Activated T-helper 17 cell treated with anti-CD3 and anti-CD28 coated beads, Interleukin-2, amount 50 U/mL, for 72 hours (primary cell): ENCODE measurements at places on chromosomes 16 and 17. TPM values are rescaled to one million over a fixed set of nuclear protein-coding genes. Genes with fewer than 3 reads are reported as not detected.

The PABPN1L gene
- not detected for total RNA-seq

The PGAP6 gene
- total RNA-seq, result 26.1 TPM

The MT1A gene
- 6.5 TPM for total RNA-seq

DNA sequence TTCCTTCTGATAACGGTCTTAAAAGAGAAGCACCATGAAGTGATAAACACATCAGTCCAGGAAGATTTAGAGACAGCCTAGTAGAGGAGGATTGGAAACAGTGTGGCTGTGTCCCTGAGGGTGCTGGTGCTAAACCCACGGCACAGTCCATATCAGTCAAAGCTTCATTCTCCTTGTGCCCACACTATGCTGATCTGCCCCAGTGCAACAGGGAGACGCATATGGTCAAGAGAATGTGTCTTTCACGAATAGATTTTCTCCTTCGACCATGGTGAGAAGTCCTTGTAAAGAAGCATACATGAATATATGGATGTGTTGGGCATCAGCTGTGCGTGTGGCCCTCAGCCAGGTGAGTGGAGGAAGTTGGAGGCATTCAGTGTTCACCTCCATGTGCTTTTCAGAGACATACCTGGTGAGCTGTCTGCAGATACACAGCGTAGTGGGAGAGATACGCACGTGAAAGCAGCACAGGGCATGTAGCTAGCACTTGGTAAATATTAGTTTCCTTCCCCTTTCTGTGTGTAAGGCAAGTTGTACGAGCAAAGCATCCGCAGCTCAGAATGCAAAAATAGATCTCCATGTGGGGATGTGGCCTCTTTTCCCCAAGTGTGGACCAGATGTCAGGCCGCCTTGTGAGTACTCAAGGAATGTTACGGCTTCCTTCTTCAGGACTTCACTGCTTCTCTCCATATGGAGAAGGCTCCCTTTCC, 29.4 kb downstream of the HLF start:
- ATAC-seq, result no peak

- no peak for ATAC-seq
Observed at GRCh38 chr17:66488864-66489263, 186.5 kb downstream of the PRKCA start.

GRCh38 chr16:55526441-55526840, 17.6 kb downstream of the LPCAT2 start:
- ATAC-seq, result no peak

DNA sequence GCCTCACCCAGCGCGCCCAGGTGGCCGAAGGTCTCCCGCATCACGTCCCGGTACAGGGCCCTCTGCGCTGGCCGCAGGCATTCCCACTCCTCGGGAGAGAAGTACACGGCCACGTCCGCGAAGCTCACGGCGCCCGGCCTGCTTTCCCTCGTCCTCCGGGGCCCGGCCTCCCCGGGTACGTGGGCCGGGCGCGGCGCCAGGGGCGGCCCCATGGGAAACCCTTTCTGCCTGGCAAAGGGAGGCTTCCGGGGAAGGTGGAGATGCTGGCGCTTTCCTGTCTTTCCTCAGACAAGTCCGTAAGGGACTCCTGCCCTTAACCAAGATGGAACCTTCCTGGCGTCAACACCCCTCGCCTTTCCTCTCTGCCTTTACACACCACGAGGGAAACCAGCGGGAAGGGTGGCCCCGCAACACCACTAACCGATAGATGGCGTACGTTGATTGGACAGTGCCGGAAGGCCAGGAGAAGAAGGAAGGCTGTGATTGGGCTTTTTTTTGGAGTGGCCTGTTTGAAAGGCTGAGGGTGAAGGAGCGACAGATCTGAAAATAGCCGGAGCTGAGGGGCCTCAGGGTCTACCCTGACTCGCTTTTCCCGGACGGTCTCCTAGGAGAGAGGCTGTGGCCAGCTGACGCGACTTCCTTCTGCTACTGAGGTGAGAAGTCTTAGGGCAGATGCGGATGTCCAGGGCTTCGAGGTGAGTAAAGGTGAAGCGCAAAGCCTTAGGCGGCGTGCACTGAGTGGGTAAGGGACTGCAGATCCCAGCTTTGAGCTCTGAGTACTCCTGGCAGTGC, at the start of gene ZNF785:
ZNF785 (minus strand) TSS at position 298 of the 792 bp plus-strand sequence; CDS start at position 212, 86 bp downstream.
- peak; percentile 98 for ATAC-seq

DNA sequence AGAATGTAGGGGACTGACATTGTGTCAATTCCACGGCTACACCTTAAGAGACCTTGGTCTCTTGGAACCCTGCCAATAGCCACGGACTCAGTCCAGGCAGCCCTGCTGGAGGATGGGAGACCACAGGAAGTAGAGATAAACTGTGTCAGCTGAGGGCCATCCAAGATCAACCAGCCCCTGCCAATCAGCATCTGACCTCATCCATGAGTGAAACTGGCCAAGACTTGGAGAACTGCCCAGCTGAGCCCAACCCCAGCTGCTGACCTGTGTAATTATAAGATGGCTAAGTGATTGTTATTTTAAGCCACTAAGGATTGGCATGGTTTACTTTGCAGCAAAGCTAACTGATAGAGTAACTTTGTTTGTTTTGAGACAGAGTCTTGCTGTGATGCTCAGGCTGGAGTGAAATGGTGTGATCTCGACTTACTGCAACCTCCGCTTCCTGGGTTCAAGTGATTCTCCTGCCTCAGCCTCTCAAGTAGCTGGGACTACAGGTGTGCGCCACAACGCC, 13.3 kb upstream of the YWHAE start:
- no peak for ATAC-seq
